ENCODE measurements at places on chromosomes 6 and 20.

GRCh38 chr6:156602066-156602385, 175.2 kb upstream of the ARID1B start:
- DNase-seq: no peak

- DNase-seq: no peak
These were observed at the start of gene NRSN2 for GRCh38 chr20:346640-347316. NRSN2 (plus strand) TSS chr20:347111; CDS start chr20:349644, 2,533 bp downstream.

- no peak for DNase-seq
These were observed 72.3 kb downstream of the GRM4 start for GRCh38 chr6:34073540-34073939.

GRCh38 chr6:159594750-159595117, 98.3 kb downstream of the SOD2 start:
- DNase-seq: no peak

- no peak for DNase-seq
These were observed 26.5 kb upstream of the PLEKHG1 start for GRCh38 chr6:150573041-150573681.
